ENCODE measurements at places on chromosomes 16 and 17.

DNA sequence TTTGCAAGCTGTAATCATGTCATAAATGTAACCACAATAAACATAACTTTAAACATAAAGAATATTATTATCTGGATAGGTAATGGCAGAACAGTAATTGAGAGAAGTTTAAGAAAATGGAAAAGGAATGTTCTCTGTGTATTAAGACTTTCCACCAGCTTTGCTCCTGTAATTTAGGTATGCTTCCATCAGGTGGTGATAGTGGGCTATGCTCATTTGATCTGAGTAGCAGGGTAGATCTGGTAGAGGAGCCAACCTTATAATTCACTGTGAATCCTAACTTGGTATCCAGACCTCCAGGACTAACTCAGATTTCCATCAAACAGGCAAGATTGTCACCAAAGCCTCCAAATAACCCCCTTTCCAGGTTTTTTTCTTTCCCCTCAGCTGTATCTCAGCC, 137.9 kb upstream of the ZKSCAN2 start:
- no peak for DNase-seq

DNA sequence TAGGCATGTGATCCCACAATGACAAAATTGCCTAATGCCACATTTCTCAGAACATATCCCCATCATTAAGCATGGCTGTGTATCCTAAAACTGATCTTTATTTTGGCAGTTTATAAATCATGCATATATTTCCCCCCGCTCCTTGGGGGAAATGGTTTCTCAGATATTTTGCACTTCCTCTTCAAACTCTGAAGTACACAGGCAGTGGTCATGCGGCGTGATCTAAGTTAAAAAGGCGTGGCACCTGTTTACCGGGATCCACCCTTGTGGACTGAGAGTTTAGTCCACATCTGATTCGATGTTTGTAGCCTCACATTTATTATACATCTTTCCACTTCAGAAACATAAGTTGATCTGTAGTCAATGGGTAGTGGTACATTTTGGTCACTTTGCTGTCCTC, 51.4 kb downstream of the USP10 start:
- no peak for DNase-seq

DNA sequence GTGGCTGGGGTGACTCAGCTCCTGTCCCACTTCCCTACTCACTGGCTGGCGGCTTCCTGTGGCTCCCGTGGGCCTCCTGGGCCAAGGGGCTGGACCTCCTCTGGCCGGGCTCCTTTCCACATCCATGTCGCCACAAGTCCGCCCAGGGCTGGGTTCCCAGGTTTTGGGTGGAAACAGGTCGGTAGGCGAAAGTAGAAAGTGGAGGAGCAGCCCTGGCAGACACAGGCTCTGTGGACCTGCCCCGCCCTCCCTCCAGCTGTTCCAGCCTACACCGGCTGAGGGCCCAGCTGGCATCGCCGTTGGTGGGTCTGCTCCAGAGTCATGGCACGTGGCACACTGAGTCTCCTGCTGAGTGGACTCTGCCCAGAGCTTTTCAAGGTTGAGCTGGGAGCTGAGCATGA, 28.7 kb downstream of the GSE1 start:
- no peak for DNase-seq

DNA sequence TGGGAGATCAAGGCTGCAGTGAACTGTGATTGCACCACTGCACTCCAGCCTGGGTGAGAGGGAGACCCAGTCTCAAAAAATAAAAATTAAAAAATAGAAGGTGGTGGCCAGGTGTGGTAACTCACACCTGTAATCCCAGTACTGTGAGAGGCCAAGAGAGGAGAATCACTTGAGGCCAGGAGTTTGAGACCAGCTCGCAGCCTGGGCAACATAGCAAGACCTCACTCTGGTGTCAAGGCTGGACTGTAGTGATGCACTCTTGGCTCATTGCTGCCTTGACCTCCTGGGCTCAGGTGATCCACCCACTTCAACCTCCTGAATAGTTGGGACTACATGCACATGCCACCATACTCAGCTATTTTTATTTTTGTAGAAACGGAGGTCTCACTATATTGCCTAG, 13.3 kb downstream of the RFFL start:
- DNase-seq = no peak

DNA sequence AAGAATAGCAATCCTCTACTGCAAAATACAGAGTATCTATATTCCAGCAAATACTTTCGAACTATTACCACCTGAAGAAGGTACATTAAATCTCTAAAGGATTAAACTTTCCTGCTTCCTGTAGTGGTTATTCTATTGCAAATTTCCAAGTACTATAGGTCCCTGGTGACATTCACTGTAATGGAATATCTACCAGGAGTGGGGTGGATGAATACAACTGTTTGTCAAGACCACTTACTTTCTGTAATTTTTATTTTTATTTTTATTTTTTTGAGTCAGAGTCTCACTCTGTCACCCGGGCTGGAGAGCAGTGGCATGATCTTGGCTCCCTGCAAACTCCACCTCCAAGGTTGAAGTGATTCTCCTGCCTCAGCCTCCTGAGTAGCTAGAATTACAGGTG, 389.5 kb downstream of the TMEM114 start:
- DNase-seq = no peak

GRCh38 chr17:15485045-15485444, 17.6 kb upstream of the CDRT4 start:
- DNase-seq = no peak

- DNase-seq = no peak
Observed at GRCh38 chr17:31452101-31452500, 60.6 kb downstream of the RAB11FIP4 start.

Data from activated CD4-positive, alpha-beta T cell treated with anti-CD3 and anti-CD28 coated beads for 1 hour (primary cell).